Cerebellum (tissue), 4 donors: ENCODE measurements at places on chromosomes 2 and 18. TPM values are rescaled to one million over a fixed set of nuclear protein-coding genes. Genes with fewer than 3 reads are reported as not detected.

GRCh38 chr2:23602116-23602515 is 217.1 kb downstream of the KLHL29 start:
- DNase-seq, result no peak

Gene COL3A1
- total RNA-seq, result 303 TPM

Gene PLCL1
- total RNA-seq, result 13.0 TPM

DNA sequence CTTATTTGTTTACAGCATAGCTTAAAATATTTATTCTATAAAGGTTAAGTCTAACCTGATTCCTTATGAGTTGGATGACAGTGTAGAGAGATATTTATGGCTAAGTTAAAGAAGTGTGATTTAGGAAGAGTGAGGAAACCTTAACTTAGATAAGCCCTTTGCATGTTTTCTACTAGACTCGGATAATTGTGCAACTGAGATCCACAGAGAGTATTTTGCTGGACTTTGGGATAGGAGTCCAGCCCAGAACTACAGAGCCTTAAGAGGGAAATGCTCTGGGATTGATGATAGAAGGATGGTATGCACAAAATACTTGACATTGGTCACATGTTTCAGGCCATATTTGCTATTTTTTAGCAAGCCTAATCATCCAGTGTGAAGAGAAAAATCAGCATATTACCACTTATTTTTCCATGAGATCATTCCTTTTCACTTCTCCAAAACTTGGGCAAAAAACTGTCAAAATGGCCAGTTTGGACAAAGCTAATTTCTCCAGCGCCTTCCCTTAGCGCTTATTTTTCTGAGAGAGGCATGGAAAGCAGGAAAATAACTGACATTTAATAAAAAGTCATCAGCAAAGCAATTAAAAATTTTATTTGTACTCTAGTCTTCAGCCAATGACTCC is 3.1 kb downstream of the CD28 start:
- DNase-seq, result no peak

GRCh38 chr2:218471036-218471435 is 52.1 kb downstream of the VIL1 start:
- no peak for DNase-seq

- no peak for DNase-seq
These were observed 1271.7 kb downstream of the CNTNAP5 start for GRCh38 chr2:125296742-125297141.

Gene OTOS
- total RNA-seq, result 1.4 TPM

DNA sequence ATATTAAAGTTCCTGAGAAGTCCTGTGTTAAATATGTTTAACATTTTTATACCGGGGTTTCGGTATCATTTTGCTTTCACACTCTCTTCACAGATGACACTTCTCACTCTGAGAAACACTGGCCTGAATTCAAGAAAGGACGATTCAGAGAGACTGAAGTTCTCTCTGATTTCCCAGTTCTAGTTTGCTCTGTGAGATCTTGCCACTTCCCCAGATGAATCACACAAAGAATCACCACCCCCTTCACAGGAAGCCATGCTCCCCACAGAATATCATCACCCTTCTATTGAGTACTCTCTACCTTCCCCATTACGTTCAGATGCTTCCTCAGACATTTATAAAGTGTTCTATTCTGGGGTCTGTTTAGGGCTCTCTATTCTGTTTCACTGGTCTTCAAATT is 16.1 kb upstream of the CD207 start:
- DNase-seq, result no peak

Gene MAP3K19
- 3.1 TPM for total RNA-seq

GRCh38 chr2:120868366-120868765 is 132.7 kb downstream of the GLI2 start:
- no peak for DNase-seq
